Stimulated activated CD8-positive, alpha-beta memory T cell treated with anti-CD3 and anti-CD28 coated beads, Interleukin-4, amount 100 ng/mL, for 1 hour (primary cell): ENCODE measurements at places on chromosomes 4 and X.

GRCh38 chr4:76607266-76607799 lies 172.3 kb downstream of the SHROOM3 start:
- DNase-seq: no peak

- no peak for DNase-seq
Observed at GRCh38 chr4:108889696-108890483, 127.0 kb upstream of the ETNPPL start.

- no peak for DNase-seq
Observed at GRCh38 chr4:16118090-16118489, 34.3 kb upstream of the PROM1 start.

- no peak for DNase-seq
Observed at GRCh38 chr4:110627977-110628662, 5.2 kb upstream of the PITX2 start.

GRCh38 chr4:57023104-57023503 lies 44.4 kb downstream of the POLR2B start:
- DNase-seq: no peak

DNA sequence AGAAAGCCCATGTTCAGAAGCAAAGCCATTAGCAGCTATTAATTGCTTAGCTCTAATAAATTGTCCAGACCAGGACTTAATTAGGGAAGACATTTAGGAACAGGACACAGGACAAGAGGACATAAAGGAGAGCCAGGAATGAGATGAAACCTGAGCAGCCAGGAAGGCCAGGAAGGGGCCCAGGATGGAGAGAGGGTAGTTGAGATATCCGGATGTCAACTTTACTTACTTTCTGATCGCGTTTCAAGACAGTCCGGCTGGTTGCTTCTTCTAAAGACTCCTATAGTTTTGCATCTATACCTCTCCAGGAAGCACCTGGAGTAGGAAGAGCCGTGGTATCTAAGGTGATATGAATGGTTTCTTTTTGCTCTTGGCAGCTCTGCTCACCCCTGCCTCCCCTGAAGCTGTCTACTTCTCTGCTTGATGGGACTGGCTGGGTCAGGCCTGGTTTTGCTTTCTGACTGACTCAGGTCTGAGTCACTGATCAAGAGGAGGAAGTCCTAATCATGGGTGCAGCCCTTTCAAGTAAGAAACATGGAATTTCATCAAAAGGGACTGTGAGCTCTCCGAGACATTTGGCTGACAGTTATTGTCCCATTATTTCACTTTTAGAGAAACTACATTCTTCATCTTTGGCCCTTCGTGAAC lies 733.3 kb downstream of the RPA4 start:
- no peak for DNase-seq

DNA sequence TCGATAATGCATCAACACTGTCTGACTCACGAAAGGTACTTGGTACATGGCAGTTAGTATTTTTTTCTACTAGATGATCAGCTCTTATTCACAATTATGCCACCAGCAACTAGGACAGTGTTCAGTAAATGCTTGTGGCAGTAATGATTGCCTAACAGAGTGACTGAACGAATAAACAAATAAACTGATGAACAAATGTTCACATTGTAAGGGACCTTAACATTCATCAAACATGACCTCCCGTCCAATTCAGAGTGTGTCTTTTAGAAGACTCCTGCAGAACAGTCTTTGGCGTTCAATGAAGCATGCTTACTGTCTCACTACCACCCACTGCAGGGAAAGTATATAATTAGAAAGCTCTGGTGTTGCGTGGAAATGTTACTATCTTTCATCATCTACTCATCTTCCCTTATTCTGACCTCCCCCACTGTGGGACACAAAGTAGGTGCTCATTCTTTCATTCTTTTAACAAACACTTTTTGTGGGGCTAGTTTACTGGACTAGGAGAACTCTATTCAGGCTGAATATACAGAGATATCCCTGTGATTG lies 319.3 kb downstream of the RAB28 start:
- DNase-seq: no peak

DNA sequence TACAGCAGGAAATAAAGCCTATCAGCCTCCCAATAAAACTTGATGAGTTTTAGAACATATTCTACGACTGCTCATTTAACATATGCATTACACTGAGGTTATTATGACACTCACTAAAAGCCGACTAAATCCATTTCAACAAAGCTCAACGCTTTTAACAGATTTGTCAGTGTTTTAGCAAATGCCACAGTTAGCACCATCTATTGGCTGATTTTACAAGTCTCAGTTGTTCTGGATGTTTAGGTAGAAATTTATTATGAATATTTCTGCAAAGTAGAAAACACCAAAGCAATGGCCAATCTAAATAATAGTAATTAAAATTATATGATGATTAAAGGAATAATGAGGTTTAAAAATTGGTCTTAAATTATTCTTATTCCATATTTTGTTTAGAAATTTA lies 993.2 kb upstream of the PCDH7 start:
- DNase-seq: no peak

- DNase-seq: no peak
Observed at GRCh38 chrX:47608130-47608810, 11.4 kb downstream of the SYN1 start.

GRCh38 chr4:138062929-138063328 lies 179.2 kb downstream of the SLC7A11 start:
- no peak for DNase-seq

DNA sequence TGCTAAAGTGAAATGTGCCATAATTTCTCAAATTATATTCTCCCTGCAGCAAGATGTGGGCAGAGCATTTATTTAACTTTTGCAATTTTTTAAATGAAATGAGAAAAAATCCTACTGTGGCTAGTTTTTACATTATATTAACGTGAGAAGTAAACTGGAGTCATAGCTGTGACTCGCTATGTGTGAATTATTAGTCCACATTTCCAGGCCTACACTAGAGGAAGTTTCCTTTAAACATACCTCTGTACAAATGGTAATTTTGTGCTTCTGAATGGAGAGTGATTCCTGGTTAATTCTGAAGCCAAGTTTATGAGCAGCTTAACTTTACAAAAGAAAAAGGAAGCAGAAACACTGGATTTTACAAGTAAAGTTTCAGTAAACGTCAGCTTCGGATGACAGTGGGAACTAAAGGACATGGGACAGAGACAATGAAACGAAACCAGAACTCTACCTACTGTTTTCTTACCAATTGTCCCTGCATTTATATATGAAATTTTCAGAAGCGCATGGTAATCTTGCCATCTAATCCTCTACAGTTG lies 72.4 kb downstream of the FBXO8 start:
- no peak for DNase-seq

- no peak for DNase-seq
Observed at GRCh38 chr4:61201961-61202637, 2.0 kb downstream of the ADGRL3 start.

DNA sequence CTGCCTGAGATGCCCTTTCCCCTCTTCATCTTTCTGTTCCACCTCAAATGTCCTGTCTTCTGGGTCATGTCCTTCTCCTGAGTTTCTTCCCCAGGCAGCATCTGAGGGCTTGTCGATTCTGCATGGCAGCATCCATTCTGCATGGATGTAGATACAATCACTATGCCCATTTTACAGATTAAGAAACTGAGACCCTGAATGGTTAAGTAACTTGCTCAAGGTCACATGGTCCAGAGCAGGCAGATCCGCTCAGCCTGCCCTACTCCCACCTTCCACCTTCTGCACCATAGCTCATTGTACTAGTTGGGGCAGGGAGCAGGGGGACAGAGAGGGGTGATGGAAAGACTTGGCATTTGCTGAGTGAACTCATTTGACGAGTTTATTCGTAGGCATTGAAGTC lies 32.0 kb downstream of the ZNF185 start:
- no peak for DNase-seq

DNA sequence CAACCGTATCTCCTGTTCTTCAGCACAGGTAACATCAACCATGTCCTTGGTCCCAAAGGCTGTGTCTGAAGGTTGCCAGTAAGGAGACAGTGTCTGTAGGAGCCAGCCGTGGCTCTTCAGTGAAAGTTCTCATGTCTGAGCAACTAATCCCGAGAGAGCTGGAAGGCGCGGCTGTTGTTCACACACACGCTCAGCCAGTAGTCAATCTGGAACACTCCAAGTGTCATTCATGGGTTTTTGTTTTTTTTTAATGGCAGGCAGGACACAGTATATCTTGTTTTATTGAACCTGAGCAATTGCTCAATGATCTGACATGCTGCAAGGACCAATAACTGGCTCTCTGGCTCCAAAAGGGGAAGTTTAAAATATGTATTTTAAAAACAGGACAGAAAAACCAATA lies 48.4 kb upstream of the MAP3K15 start:
- DNase-seq: no peak

DNA sequence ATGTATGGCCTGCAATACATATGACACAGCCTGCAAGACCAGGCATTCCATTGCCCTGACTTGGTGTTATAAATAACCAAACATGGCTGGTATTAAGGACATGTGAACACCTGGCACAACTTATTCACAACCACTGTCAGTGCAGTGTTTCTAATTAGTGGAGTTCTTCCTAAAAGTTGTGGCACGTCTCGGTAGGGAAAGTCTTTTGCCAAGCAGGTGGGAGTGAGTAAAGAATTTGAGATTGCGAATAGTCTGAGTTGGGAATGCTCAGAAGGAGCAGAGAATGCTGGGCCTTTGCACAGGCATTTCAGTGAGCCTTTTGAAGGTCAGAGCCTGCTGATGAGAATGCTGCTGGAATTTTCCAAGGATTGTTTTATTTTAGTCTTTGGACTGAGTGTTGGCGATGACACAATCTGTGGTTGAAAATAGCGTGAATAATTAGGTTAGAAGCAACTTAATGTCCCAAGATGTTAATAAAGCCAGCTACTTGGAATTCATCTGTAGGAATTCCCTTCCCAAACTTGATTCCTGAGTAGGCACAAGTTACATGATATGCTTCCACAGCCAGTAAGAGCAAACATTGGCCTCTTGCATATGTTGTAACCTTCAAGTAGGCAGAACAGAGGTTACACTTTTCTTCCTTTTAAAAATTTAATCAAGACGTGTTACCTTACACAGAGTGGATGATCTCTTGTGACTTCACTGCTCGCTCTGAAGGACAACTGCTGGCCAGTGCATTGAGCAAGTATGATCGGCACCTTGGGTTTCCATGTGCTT lies 83.6 kb upstream of the PGRMC2 start:
- DNase-seq: no peak

- no peak for DNase-seq
Observed at GRCh38 chr4:99625369-99625768, 32.3 kb downstream of the C4orf54 start.

- no peak for DNase-seq
Observed at GRCh38 chr4:69044247-69044646, 52.0 kb upstream of the UGT2B7 start.

GRCh38 chrX:115560211-115560977 lies 580 bp upstream of the PLS3 start:
- no peak for DNase-seq

GRCh38 chrX:148069759-148070503 lies 88.8 kb downstream of the FMR1NB start:
- no peak for DNase-seq

GRCh38 chrX:42106556-42106955 lies 183.2 kb upstream of the CASK start:
- DNase-seq: no peak

- DNase-seq: no peak
Observed at GRCh38 chrX:108397627-108398391, 40.4 kb downstream of the COL4A6 start.

- DNase-seq: no peak
Observed at GRCh38 chr4:81307991-81308390, 93.0 kb upstream of the PRKG2 start.

GRCh38 chr4:138034871-138035270 lies 207.3 kb downstream of the SLC7A11 start:
- DNase-seq: no peak

DNA sequence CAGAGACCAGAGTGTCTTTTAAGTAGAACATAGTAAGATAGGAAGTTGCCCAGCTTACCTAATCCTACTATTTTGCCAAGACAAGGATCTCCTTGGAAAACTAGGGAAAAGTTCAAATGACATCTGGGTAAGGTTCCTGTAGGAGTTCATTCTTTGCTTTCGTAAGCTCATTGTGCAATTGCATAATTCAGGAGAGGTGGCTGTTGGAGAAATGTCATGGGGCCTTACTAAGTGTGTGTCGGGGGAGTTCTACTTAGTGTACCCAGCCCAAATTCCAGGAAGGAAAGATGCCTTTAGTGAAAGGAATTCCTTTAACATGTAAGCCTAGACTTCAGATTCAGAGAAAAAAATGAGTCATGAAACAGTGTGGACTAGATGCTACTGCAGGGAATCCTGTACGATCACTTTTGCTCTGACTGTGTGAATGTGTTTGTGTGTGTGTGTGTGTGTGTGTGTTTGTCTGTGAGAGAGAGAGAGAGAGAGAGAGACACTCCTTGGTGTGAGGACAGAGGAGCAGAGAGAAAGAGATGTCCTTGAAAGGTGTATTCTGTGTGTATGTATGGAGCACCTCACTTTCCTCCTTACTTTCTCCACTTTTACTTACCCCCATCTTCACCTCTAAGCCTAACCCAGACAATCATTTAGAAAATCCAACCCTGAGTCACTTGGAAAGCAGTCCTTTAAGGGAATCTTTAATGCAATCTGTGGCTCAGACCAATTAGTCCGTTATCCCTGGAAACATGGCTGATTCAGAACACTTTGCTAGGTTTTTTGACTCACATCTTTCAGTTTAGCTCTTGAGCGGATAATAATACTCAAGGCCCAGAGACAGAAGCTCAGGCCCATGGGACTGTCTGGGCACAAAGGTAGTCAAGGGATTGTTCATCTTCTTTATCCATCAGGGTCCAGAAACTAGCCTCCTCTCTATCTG lies 114.5 kb upstream of the ACSL4 start:
- no peak for DNase-seq

DNA sequence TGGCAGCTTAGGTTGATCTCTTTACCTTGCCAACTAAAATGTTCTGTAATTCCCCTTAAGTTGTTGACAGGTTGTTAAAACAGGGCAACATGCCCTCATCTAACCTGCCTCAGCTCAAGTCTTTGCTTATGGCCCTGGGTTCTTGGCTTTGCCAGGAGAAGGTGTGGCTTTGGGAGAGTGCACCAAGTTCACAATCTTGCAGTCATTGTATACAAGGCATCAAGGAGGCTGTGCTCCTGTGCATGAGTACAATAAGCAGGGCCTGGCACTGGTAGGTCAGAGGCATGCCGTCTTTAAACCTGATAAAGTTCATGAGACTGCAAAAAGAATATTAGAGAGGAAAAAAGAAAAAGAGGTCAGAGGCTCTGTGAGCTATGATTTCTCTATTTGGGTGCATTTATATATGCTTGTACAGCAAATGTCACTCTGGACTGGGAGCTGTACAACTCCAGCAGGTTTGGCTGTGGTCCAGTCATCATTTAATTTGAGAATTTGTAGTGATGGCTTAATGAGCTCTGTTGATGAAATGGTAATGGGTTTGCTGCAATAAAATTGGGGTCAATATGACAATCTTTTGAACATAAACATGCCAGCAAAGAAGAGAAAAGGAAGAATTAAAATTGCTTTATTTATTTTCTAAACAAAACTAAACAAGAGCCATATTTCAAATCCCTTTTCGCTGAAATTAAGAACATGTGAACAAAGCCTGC lies 30.3 kb downstream of the AREG start:
- no peak for DNase-seq

GRCh38 chr4:86451560-86452330 lies 91.9 kb upstream of the MAPK10 start:
- no peak for DNase-seq
